ENCODE measurements at places on chromosomes 12 and 14.

- DNase-seq: no peak
These were observed 891 bp downstream of the RPS6KL1 start for GRCh38 chr14:74921987-74922751.

- no peak for DNase-seq
These were observed 26.8 kb upstream of the ADAMTS20 start for GRCh38 chr12:43578782-43579181.

DNA sequence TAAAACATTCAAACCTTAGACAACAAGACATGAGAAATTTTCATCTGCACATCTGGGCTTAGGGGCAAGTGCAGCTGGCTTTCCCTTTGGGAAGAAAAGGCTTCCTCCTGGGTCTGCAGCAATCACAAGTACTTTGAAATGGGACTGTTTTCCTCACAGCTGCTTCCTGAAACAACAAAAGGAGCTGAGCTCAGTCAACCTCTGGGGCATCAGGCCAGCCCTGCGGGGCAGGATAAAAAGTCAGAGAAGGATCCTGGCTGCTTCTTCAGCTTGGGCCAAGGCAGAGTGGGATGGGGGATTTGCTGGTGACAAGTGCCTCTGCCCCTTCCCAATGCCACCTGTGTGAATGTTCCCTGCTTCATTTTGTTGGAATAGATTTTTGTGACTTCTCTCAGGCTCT, 16.2 kb upstream of the SDR39U1 start:
- DNase-seq: no peak

- DNase-seq: no peak
These were observed 9.8 kb downstream of the ARHGEF25 start for GRCh38 chr12:57620936-57621496.

GRCh38 chr12:110403976-110404682, 621 bp upstream of the ANAPC7 start:
- peak; percentile 49 for DNase-seq

- no peak for DNase-seq
These were observed 171.6 kb downstream of the APAF1 start for GRCh38 chr12:98816720-98817119.
